ENCODE measurements at places on chromosomes 2 and 18.

DNA sequence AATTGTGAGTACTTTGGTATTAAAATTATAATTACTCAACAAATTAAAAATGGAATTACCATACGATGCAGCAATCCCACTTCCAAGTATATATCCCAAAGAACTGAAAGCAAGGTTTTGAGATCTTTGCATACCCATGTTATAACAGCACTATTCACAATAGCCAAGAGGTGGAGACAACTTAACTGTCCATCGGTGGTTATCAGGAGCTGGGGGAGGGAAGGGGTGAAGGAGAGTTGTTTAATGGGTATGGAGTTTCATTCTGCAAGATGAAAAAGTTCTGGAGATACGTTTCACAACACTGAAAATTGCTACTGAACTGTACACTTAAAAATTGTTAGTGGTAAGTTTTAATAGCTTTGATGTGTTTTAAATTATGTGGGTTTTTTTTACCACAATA, 25.7 kb downstream of the RAB10 start:
- no peak for DNase-seq

GRCh38 chr2:142865924-142866323, 11.5 kb upstream of the KYNU start:
- no peak for DNase-seq

- DNase-seq = peak; percentile 54
Observed at GRCh38 chr2:27049422-27050280, 1.8 kb upstream of the AGBL5 start.

- no peak for DNase-seq
Observed at GRCh38 chr2:30204281-30204680, 27.1 kb upstream of the LBH start.

DNA sequence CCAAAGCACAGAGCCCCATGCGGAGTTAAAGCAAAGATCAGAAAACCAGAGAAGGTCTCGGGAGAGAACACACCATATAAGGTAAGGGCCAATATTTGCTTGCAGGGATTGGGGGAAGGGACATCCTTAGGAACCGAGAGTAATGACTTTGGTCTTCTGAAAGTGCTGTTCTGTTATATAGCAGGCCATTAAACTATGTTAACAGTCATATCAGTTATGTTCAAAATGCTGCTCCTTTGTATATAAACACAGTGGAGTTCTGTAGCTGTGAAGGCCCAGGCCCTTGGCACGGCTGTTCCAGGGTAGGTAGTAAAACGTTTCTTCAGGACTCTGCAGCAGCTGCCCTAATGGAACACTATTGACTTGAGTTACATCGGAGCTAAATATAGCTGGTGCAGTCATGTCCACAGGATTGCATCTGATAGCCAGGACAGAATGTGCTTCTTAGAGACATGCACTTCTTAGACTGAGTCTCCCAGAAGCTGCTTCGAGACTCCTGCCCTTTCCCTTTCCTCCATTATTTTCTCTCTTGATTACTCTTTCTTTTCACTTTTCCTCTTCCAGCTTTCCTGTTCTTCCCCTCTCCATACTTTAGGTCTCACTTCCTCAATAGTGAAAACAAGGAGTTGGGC, 122.4 kb downstream of the SETBP1 start:
- DNase-seq = no peak

GRCh38 chr18:75108579-75109318, 100.2 kb downstream of the PTGR3 start:
- no peak for DNase-seq

DNA sequence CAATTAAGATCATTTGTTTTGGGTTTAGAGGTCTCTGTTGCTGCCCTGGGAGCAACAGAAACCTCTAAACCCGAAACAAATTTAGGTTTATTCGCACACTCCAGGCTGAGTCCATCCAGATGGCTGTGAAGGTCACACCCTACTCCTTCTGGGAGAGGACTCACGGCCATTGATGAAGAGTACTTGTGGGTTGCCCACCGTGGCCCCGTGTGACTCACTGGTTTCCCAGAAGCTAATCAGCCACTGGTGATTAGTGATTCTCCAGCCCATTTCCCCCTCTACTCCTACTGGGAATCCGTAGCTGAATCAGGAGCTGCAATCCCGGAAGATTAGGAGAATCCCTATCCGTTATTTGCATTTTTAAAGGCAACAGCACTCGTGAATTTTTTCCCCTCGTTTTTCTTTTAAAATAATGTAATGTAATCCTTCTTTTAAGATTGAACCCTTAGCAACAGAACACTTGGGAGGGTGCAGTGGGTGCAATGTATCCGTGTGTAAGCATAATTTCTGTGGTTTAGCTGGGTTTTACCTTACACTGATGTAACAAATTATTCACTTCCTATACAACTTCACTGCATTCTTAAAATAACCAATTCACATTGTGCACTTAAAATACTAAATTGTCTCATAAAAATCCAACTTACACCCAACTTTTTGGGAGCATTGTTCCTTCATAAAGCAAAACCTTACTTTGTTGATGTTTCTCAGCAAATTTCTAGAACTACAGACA, 27.5 kb upstream of the EPAS1 start:
- no peak for DNase-seq

GRCh38 chr2:133906926-133907325, 338.7 kb upstream of the NCKAP5 start:
- no peak for DNase-seq

DNA sequence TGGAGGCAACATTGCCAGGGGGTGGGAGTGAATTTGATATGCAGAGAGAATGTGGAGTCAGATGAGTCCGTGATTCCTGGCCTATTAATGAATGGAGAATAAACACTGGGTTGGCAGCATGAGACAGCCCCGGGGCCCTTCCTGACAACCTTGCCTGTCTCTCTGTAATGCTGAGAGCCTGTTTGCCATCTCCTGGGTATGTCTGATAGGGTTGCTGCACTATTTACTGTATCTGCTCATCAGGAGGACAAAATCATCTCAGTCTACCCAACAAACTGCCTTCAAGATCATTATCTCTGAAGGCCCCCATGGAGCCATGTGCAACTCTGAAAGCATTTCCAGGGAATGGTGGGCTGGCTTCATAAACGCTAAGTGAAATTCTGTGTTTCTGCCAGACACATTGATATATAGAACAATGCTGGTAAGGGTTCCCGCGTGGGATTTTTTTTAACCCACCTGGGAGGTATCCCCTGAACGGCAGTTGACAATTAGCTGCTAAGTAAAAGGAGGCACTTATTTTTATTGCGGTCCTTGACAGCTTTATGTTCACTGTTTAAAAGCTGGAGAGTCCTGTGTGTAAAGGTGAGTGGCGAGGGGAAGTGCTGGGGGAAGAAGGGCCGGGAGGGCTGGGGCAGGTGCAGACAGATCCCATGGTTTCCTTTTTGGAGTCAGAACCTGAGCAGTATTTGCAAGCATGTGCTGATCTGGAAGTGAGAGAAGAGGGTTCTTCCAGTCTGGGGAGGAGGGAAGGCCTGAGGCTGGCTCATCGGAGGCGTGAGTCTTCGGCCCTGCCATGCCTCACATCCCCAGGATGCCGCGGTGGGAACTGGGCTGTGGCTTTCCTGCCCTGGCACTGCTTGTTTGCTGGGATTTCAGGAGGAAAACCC, 64.8 kb downstream of the ARHGAP25 start:
- DNase-seq = no peak

- DNase-seq = no peak
Observed at GRCh38 chr18:76953583-76954233, 131.4 kb downstream of the ZNF236 start.

DNA sequence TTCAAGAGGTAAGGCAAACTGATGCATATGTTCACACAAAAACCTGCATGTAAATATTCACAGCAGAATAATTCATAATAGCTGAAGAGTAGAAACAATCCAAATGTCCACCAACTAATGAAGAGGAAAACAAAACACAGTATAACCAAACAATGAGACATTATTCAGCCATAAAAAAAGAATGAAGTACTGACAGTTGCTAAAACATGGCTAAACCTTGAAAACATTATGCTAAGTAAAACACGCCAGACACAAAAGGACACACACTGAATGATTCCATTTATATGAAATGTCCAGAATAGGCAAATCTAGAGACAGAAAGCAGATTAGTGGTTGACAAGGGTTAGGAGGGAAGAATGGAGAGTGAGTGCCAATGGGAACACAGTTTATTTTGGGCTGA, 86.9 kb downstream of the SESTD1 start:
- no peak for DNase-seq

DNA sequence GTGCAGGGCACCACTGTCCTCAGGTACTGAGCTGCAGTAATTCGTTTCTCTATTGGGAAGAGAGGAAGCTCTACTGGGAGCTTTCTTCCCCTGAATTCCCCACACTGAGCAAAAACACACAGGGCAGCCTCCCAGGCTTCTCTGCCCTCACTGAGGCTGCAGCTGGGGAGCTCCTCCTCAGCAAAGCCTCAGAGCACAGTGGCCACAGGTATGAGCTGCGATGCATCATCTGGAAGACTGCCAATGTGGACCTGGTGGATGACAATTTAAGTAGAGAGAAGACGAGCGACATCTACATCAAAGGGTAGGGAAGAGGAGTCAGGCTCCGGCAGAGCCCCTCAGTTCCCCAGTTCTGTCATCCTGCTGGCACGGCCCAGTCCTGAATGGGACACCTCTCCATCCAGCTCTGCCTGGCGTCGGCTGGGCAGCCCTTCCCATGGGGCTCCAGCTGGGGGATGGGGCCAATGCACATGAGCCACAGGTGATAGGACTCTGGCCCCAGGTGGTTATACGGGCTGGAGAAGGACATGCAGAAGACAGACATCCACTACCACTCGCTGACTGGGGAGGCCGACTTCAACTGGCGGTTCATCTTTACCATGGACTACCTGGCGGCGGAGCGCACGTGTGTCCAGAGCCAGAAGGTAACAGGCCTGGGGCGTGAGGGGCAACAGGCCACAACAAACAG, 37.6 kb downstream of the LMAN2L start:
- no peak for DNase-seq

GRCh38 chr2:241313543-241314095, 1.9 kb downstream of the HDLBP start:
- no peak for DNase-seq

DNA sequence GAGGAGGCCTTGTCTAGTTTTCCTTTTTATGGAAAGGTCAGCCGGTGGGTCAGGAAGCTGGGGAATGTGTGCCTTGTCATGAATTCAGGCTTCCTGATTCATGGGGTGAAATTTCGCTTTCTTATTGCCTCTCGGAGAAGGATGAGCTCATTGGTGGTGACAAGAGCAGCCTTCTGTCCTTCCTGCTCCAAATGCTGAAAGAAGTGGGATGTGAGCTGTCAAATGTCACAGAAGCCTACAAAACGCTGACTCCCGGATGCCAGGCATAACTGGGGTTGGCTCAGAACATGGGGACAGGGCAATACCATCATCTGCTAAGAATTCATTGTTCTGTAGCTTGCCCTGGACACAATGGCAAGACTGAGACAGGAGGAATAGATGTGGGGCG, 55.8 kb upstream of the FAM136A start:
- DNase-seq = no peak

DNA sequence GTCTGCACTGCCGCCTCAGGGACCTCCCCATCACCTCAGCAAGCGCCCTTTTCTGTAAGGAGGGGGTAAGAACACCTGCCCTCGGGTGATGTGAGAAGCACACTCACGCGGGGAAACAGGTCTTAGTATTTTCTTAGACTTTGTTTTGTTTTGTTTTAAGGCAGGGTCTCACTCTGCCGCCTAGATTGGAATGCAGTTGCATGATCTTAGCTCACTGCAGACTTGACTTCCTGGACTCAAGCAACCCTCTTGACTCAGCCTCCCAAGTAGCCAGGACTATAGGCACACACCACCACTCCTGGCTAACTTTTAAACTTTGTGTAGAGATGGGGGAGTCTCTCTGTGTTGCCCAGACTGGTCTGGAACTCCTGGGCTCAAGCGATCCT, 37.1 kb downstream of the RAMP1 start:
- DNase-seq = no peak

GRCh38 chr2:224843141-224843540, 127.0 kb upstream of the CCDC195 start:
- DNase-seq = no peak

GRCh38 chr2:44599130-44599529, 237.4 kb downstream of the CAMKMT start:
- DNase-seq = no peak

DNA sequence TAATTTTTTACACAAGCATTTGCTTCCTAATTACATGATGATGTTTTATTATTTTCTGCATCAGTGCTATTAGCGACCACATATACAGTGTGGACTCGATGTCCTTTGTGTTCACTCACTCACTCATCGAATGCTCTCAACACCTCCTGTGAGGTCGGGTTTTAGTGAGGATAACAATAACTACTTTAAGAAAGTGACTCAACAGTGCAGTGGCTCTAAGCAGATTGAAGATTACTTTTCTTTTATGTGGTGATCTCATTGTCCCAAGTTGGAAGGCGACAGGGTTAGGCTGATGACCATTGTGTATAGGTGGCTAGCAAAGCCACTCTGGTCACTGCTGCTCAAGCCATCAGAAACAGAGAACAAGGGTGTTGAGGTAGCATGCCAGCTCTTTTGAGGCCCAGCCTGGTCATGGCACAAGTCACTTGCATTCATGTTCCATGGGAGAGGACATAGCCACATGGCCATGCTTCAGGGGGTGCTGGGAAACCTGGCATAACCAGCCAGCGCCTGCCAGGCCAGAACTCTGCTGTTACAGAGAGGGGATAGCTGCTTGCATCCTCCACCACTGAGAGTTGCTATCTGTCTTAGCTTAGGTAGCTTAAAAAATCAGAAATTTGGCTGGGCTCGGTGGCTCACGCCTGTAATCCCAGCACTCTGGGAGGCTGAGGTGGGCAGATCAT, 60.4 kb downstream of the PDCL3 start:
- no peak for DNase-seq

GRCh38 chr2:151388011-151388410, 21.7 kb upstream of the RIF1 start:
- no peak for DNase-seq

GRCh38 chr2:57809230-57809629, 237.4 kb upstream of the VRK2 start:
- DNase-seq = no peak

DNA sequence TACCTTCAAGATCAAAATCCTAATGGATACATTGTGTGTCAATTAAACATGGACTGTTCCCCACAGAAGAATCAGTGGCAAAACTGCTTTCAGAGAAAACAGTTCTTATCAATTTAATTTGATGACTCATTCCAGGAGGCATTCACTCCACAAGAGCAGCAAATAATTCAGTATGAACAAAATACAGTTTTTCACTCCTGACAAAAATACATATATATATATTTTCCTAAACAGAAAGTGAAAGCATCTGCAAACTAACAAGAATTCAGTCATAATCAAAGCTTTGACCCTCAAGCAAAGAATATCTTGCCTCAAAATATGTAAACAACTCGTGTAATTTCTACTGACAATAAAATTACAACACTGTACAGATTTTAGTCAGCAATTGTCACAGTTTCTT, 685.1 kb upstream of the SLC8A1 start:
- no peak for DNase-seq

GRCh38 chr18:5122272-5122671, 74.8 kb downstream of the AKAIN1 start:
- no peak for DNase-seq

DNA sequence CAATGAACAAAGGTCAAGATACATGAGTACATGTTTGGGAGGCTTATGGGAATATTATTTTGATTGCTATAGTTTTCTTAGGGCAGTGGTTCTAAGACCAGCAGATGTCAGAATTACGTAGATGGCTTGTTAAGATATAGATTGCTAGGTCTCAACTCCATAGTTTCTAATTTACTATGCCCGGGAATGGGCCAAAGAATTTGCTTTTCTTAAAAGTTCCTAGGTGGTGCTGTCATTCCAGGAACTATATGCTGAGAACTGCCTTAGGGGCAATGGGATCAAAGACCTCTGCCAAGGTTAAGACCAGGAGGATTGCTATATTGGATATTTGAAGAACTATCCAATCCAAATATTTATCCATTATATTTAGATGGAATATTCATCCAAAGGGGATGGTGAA, 141.8 kb downstream of the FSIP2 start:
- no peak for DNase-seq
